ENCODE measurements at places on chromosomes 4 and X.

DNA sequence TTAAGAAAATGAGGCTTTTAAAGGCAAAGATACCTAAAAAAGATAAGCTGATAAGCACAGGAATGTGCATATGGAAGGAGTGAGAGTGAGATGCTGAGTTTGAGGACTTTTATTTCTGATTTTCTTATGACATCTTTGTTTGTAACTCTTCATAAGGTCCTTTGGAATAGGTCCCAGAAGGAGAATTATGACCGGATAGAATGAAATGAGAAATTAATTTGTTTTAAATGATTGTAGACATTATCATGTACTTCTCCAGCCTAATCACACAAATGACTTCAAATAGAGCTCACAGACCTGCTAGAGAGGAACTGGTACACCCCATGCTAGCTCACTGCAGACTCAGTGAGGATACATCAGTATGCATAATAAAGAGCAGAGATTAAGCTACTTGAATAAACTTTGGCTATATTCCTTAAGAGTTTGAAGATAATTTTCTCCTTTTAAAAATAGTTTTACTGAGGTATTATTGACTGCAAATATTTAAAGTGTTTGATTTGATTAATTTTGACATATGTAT is 5.6 kb downstream of the GK2 start:
- no peak for DNase-seq

GRCh38 chr4:39255266-39255665 is 72.9 kb downstream of the WDR19 start:
- DNase-seq, result no peak

- no peak for DNase-seq
Measured at GRCh38 chr4:3773552-3774001, 7.4 kb downstream of the ADRA2C start.

- peak; percentile 35 for DNase-seq
Measured at GRCh38 chr4:38664706-38665401, 855 bp downstream of the KLF3 start.

DNA sequence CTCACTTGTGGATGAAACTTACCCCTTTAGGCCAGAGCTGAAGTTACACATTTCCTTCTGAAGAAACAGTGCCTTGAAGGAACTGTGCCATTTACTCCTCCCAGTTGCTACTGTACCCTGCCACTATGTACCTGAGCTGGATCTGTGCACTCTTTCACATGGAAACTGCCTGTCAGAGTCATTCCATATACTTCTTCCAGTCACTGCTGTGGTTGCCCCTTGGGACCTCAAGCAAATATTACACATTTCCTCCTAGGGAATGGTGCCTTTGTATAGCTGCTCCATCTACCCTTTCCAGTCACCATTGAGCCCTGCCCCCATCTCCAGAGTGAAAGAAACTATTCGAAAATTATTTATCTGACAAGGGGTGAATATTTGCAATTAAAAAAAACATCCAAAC is 1328.3 kb downstream of the TECRL start:
- DNase-seq, result no peak

GRCh38 chrX:66680451-66680850 is 41.6 kb upstream of the EDA2R start:
- no peak for DNase-seq

GRCh38 chr4:116400480-116400879 is 684.9 kb downstream of the TRAM1L1 start:
- no peak for DNase-seq

DNA sequence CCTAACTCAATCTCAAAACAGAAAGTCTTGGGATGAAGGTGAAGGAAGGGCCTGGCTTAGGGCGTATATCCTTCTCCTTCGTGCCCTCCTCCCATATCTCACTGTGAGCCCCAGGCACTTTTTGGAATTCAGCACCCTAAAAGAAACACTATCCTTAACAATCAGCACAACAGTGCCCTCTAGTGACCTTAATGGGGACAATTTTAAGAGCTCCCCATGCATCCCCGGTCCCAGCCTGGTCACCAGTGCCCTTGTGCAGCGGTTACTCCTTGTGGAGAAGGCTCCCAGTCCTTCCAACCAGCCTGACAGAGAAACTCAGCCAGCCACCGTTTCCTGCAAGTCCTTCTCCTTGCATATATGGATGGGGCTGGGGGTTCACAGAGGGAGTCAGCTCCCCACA is 4.2 kb downstream of the PAK3 start:
- no peak for DNase-seq

GRCh38 chr4:44446801-44447562 is 1.6 kb downstream of the KCTD8 start:
- DNase-seq, result no peak

DNA sequence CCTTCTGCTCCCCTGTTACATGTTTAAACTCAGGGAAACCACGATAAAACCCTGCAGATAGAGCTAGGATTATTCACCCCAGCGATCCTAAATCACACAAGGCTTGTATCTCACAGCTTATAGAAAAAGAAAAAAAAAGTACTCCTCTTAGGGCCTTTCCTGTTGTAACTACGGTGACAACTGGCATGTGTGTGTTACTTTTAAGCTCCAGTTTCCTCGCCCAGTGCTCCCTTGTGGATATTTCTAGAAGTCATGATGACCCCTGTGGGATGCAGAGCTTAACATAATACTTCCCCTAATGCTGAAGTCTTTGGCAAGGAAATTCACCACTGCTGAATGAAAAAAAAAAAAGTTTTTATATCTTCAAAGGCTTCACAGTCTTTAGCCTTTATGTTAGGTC is 114.7 kb downstream of the NWD2 start:
- DNase-seq, result no peak

GRCh38 chr4:141158219-141158618 is 24.9 kb upstream of the RNF150 start:
- no peak for DNase-seq

DNA sequence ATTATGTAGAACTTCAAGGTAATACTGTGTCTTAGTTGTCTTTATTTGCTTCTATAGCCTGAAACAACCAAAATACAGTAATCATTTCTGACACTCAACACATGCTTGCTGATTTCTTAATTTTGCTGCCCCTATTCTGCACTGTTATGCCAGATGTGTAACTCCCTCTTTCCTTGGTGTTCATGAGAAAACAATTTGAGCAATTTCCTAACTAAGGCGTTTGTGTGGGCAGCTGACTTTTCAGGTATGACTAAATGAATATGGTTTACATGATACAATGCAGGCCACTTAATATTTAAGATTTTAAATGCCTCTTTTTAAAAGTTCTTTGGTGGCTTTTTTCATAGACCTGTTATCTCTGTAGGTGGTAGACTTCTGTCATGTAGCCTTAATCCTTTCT is 46.1 kb upstream of the CENPE start:
- DNase-seq, result no peak

DNA sequence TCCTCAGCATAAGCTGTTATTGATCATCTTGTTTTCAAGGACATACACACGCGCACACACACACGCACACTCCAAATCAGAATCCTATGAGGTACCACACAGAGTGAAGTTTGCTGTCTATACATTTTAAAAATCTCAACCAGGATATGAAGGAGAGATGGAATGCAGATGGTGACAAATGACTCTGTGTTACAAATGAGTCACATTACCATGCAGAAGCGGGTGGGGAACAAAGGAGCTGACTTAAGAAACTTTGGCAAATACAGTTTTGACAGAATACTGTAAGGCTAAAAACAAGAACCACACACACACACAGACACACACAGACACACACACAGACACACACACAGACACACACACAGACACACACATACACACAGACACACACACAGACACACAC is 81.7 kb downstream of the RELL1 start:
- no peak for DNase-seq

- no peak for DNase-seq
Measured at GRCh38 chr4:73193155-73193554, 65.4 kb downstream of the ANKRD17 start.

DNA sequence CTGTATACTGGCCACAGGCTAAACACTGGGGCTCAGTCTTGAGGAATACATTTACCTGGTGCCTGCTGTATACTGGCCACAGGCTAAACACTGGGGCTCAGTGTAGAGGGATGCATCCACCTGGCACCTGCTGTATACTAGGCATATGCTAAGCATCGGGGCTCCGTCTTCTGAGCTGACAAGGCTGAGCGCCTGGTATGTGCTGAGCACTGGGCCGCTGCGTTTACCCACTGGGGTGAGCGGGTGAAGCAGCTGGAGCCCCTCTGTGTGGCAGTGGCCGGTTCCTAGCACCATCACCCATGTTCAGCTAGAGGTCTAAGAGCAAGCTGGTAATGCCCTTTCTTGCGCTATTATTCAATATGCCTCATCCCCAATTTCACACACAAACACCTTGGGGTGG is 93.4 kb downstream of the ADRA2C start:
- DNase-seq, result no peak

DNA sequence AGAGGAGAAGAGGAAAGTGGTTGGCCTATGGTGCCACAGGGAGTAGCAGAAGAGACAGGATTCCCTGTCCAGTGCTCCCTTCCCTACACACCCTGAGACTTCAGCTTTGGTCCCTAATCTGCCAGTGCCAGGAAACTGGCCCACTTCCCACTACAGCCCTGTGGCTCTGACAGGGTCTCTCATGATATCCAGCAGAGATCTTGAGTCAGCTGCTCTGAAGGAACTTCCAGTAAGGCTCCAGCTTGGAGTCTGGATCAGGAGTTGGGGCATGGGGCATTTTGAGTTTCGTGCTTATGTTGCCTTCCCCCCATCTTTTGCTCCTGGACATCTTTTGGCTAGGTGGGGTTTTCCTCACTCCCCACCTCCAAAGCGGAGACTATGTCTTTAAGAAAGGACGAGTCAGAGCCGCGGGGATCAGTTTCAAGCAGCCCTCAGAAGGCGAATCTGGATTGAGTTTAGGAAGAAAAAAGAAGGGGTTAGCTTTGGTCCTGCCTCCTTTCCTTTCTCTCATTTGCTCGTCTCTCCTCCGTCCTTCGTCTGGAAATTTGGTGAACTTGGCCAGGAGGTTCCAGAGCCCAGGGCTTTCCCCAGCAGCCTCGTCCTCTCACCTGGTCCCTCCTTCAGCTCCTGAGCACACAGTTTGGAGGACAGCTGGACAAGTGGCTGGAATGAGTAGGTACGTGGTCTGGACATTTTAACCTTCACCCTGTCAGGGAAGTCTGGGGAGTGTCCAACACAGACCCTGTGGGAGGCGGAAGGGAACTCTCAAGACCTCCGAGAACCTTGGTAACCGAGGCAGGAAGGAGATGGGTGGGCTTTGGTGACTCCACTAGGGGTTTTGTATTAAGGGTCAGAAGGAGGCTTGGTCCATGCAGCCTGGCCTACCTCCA is 104.4 kb downstream of the RTL5 start:
- DNase-seq, result no peak

- peak; percentile 48 for DNase-seq
Measured at GRCh38 chrX:71618303-71618721, at the start of gene CXCR3. Gene CXCR3 (minus strand): TSS chrX:71618511. CDS start chrX:71618449, 62 bp downstream.

GRCh38 chr4:128825226-128825625 is 15.7 kb downstream of the JADE1 start:
- DNase-seq, result no peak

Measured in activated T-cell treated with anti-CD3 and anti-CD28 coated beads for 4 hours (primary cell).